ENCODE measurements at places on chromosomes 3 and 15. TPM values are rescaled to one million over a fixed set of nuclear protein-coding genes. Genes with fewer than 3 reads are reported as not detected.

GCNT3 gene
- not detected for total RNA-seq

GOLGA8M gene
- 0.82 TPM for total RNA-seq

TMEM108 gene
- total RNA-seq, result 5.3 TPM

SLC27A2 gene
- 0.91 TPM for total RNA-seq

KBTBD13 gene
- not detected for total RNA-seq

RBPMS2 gene
- total RNA-seq, result 40.5 TPM

SLC22A13 gene
- total RNA-seq, result 0.41 TPM

GRCh38 chr3:23752126-23752525 is 53.6 kb upstream of the UBE2E1 start:
- no peak for DNase-seq

DNA sequence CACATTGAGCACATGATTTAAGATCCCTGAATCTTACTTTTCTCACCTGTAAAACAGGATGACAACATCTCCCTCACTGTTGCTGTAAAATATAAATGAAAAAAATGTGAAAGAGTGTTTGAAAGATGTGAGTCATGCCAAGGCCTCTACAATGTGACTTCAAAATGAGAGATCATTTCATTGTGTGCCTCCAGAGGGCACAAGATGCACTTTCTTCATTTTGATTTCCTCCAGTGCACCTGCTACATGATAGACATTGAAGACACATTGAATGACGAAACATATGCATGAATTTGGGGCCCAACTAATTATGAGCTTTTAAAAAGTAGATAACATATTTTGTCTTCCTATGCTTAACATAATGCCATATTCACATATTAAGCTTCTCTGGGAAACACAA is 170.3 kb downstream of the MOBP start:
- DNase-seq, result no peak

- DNase-seq, result peak; percentile 55
Measured at GRCh38 chr3:127015282-127016042, 32.5 kb downstream of the PLXNA1 start.

GRCh38 chr3:155870945-155871745 is 695 bp downstream of the GMPS start:
- DNase-seq, result peak; percentile 43

- DNase-seq, result no peak
Measured at GRCh38 chr3:82093641-82094040, 332.2 kb upstream of the GBE1 start.

GRCh38 chr3:53816425-53816824 is 29.8 kb downstream of the CHDH start:
- no peak for DNase-seq

GRCh38 chr3:69296995-69297394 is 88.9 kb downstream of the FRMD4B start:
- no peak for DNase-seq
